ENCODE measurements at places on chromosomes 3 and 15.

GRCh38 chr15:67146234-67146633 is 80.8 kb downstream of the SMAD3 start:
- no peak for DNase-seq

DNA sequence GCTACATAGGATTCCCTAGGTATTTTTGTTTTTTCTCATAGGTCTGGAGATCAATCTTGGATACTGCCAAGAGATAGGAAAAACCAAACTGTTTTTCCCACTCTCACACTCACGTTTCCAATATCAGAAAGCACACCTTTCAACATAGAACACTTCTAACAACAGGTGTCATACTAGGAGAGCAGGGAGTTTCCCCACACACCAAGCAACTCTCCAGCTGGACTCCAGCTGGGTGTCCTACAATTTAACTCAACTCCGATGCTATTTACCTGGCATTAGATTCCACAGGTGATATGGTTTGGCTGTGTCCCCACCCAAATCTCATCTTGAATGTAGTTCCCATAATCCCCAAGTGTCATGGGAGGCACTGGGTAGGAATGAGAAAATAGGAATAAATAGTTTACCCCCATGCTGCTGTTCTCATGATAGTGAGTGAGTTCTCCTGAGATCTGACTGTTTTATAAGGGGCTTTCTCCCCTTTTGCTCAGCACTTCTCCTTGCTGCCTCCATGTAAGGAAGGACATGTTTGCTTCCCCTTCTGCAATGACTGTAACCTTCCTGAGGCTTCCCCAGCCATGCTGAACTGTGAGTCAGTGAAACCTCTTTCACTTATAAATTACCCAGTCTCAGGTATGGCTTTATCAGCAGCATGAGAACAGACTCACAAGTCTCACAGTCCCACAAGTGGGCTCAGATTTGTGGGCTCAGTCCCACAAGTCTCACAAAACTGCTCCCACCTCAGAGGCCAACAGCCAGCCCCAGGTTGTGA is 354.5 kb upstream of the THBS1 start:
- DNase-seq: no peak

DNA sequence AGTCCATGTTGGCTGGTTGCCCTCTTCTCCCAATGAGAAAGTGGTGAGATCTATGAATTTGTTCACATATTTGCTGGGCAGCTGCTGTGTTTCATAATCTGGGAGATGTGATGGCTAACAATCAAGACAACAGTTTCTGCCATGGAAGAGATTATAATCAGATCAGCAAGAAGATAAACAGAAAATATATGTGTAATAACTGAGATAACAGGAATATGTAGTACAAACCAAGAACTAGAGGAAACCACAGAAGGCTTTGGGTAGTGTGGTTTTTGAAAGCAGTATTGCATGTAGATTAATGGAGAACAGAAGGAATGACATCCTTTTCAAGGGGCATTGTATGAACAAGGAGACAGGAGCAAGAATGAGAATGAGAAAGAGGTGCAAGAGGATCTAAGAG is 12.2 kb upstream of the CSTA start:
- no peak for DNase-seq

- DNase-seq: no peak
Measured at GRCh38 chr3:16462679-16463078, 50.8 kb downstream of the RFTN1 start.

DNA sequence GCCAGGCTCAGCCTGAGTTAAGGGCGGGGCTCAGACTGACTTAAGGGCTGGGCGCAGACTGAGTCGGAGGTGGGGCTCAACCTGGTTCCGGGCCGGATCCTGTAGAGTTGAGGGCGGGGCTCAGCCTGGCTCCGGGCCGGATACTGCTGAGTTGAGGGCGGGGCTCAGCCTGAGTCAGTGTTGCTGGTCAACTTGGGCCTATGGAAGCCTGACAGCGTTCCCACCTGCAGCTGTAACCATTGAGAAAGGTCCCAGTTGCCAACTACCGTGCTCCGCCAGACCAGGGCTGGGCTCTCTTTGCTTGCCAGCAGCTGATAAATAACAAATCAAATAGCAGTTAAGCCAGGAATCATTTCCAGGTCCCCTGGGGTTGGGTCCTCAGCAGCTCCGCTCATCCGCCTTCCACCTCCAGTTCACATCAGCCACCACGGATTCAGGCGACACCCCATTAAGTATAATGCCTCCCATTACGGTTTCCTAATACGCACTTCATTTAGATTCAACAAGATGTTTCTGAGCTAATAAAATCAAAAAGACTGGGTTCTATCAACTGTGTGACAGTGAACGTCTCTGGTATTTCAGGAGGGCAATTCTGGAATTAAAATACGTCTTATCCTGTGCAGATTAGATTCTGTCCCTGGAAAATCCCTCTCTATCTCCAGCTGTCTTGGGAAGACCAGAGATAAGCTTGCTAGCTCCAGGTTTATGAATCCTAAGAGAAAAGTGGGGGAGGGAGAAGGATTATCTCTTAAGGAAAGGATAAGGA is 7.3 kb downstream of the GRIP2 start:
- no peak for DNase-seq

DNA sequence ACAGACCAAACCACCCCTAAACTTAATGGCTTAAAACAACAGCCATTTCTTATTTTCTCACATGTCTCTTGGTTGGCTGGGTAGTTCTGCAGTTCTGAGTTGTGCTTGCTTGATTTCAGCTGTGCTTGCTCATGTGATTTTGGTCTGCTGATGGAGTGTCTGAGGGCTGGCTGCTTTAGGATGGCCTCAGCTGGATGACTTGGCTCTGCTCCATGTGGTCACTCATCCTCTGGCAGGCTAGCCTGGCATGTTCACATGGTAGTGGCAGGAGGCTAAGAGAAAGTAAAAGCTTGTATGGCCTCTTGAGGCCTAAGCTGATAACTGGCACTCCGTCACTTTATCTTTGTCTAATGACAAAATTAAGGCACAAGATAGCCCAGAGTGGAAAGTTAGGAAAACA is 4.1 kb downstream of the SV2B start:
- no peak for DNase-seq

DNA sequence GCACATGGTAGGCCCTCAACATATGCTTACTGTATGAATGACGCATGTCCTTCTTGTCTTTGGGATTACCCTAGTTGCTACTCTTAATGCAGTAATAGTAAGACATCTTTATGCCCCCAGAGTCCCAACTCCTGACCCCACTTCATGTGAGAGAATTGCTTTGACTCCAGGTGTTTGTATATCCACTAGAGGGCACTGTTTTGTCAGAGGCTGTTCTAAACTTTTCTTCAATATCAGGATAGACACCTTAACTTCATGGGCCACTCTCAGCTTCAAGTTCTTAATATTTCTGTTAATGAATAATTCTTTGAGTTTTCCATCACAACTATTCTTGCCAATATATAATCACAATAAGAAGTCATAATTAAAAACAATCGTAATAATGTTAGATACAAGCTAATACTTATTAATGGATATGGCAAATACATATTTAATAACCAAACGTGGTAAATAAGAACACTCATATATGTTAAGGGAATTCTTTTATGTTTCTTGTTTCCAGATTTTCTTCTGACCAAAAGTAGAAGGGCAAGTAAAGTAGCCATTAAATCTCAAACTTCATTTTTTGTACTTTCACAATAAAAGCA is 337.2 kb upstream of the DNAJC19 start:
- no peak for DNase-seq

GRCh38 chr15:76904461-76905012 is 603 bp downstream of the SCAPER start:
- DNase-seq: peak; percentile 29

GRCh38 chr3:126880901-126881300 is 102.0 kb upstream of the PLXNA1 start:
- no peak for DNase-seq

DNA sequence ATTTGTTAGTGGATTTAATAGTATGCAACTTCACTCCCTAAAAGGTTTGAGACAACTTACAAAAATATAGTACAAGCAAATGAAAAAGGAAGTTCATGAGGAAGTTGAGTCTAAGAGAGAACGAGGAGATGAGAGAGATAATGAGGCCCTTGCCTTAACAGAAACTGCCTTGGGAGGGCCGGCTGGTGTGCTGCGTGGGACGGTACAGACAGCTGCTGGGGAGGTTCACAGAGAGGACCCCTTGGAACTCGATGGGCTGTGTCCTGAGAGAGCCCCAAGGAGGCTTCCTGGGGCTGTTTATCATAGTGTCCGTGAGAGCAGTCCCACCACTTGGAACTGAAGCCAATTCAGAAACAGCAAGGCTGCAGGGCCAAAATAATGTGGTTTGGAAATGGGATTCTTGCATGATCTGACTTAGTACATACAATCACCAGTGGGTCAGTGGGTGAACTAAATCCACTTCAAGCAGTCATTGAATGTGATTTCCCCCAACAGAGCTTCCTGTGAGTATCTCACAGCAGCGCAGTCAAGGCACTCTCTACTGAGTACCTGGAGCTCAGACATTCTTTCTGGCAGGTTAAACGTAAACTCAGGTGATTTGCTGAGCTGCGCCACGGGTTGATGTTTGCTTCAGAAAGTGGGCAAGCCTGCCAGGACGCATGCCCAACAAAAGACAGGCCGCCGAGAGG is 90.8 kb downstream of the CRTC3 start:
- no peak for DNase-seq

DNA sequence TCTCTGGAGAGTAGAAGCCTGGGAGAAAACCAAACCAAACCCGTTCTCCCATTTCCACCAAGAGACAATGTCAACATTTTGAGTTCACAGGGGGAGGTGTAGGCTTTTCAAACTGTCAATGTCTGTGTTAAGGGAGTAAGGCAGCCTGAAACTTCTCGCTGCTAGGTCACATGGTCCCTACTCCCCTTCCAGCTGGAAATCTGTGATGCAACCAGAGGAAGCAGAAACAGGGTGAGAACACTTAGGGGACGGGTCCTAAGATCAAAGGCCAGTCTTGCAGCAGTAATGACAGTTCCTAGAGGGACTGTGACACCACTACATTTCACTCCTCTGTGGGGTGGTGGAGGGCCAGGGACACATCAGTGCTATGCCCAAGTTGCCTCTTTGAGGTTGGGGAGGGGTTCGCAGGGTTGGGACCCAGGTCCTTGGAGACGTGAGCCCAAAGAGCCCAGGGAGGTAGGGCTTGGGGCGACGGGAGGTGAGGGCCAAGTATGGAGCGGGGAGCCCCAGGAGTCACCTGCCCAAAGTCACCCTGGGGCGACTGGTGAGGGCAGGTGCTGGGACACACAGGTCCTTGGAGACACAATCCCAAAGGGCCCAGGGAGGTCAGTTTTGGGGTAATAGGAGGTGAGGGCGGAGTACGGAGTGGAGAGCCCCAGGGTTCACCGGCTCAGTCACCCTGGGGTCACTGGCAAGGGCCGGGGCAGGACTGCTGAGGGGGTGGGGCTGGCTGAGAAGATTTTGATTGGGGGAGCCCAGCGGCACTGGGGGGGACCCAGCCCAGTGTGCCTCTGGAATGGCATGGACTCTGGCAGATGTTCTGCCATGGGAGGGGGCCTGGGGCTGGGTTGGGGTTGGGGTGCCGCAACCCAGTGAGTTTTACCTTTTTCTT is 582 bp downstream of the GOLGA6L2 start:
- DNase-seq: no peak

DNA sequence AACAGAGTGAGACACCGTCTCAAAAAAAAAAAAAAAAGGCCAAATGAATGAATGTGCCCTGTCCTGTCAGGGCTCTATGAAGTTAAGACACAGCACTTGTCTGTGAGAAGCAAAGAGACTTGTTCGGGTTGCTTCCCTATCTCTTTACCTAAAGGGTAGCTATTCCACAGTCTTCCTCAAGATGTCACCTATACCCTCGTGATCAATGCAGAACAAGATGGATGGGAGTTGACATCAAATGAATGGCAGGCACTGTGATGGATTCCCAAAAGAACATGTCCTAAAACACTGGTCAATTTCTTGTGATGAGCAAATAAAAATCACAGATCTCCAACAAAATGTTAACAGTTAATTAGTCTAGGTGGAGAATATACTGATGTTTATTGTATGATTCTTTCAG is 9.5 kb downstream of the TADA3 start:
- no peak for DNase-seq

All from left renal pelvis (tissue), 4 donors.